ENCODE measurements at places on chromosomes 1 and 21.

DNA sequence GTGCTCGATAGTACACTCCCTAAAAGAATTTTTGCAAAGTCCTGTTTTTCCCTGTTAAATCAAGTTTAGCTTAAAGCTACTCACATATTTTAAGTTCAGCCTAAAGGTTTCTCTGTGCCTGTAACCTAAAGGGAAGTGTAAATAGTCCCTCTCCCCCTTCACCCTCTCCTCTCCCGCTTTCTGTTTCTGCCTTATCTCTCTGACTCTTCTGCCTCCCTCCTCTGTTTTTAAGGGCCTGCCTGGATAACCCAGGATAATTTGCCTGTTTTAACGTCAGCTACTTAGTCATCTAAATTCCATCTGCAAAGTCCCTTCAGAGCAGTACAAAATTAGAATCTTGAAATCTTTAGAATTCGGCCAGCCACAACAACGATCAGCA, 92.6 kb downstream of the NID1 start:
- no peak for DNase-seq

- DNase-seq: no peak
Observed at GRCh38 chr1:20867062-20867461, 80.0 kb upstream of the HP1BP3 start.

- no peak for DNase-seq
Observed at GRCh38 chr21:41759214-41759840, 7.5 kb downstream of the RIPK4 start.

DNA sequence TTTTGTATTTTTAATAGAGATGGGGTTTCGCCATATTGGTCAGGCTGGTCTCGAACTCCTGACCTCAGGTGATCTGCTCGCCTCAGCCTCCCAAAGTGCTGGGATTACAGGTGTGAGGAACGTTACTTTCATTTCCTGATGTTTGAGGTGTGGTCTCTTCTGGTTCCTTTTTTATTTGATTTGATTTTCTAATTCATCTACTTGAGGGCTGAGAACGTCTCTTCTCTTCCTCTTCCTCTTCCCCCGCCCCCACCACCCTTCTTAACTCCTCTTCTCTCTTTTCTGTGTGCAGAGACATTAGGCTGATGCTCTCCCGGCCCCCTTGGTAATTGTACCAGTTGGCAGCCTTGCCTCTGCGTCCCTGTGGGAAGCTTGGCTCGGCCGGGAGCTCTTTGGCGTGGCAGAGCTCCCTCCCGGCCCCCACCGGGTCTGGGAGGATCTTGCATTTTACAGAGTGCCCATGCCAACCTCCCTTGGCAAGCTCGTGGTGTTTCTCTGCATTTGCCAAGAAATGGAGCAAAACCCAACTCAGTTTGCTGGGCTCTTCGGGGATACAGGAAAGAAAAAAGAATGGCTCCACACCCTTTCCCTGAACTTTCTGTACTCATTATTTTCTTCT, 19.9 kb downstream of the CRYAA start:
- DNase-seq: peak; percentile 61

DNA sequence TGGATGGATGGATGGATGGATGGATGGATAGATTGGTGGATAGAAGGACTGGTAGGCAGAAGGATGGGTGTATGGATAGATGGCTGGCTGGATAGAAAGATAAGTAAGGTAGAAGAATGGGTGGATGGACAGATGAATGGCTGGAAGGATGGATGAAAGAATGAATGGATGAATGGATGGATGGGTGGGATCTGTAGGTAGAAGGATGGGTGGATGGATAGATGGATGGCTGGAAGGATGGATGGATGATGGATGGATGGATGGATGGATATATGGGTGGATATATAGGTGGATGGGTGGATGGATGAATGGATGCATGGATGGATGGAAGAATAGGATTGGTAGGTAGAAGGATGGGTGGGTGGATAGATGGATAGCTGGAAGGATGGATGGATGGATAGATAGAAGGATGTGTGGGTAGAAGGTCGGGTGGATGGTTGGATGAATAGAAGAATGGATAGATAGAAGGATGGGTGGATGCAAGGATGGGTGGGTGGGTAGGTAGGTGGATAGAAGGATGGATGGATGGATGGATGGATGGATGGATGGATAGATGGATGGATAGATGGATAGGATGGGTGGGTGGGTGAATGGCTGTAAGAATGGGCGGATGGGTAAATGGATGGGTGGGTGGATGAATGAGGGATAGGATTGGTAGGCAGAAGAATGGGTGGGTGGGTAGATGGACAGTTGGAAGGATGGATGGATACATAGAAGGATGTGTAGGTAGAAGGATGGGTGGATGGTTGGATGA, 7.5 kb downstream of the MASP2 start:
- DNase-seq: no peak

GRCh38 chr1:6770751-6771440, 14.4 kb upstream of the CAMTA1 start:
- no peak for DNase-seq

Measured in right cardiac atrium (tissue), 5 donors.